SJSA1 (cell line): ENCODE measurements at places on chromosomes 7 and 10. TPM values are rescaled to one million over a fixed set of nuclear protein-coding genes. Genes with fewer than 3 reads are reported as not detected.

GRCh38 chr10:24701447-24701846, 22.2 kb downstream of the ARHGAP21 start:
- DNase-seq = no peak

DNA sequence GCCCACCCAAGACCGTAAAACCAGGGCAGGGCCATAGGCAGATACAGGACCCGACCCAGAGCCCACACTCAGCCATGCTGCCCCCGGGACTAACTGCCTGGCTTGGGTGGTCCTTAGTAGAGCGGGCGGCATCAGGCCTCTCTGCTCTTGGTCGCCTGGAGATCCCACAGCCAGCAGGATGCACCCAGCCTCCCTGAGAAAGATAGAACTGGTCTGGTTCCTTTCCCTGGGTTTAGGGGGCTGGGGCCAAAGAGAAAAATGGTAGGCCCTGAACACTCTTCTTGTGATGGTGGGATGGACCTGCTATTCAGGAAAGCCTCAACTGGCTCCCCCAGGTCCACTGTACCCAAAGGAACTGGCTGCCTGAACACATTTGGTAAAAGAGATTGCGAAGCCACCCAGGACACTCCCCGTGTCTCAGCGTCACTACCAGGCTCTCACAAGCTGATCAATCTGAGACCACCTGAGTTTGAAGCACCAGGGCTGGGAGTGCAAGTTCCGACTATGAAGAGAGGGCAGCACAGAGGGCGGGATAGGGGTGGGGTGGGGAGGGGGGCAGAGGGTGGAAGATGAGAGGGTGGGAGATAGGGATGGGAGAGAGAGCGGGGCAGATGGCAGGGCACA, 591.5 kb downstream of the DNAJB6 start:
- no peak for DNase-seq

DNA sequence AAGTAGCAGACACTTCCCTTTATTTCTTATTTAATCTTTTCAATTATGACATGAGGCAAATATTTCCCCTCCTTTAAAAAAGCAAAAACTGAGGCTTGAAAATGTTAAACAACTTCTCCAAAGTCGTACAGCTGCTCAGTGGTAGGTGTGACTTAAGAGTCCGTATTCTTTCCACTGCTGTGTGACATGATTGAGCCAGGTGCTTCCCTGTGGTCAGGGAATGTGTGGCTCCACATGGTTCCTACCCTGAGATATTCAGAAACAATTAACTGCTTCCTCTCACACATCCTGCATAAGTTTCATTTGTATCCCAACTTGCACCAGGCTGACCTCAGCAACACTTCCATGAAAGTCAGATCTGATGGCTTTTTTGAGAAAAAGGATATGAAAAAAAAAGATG, 13.6 kb downstream of the OPALIN start:
- DNase-seq = no peak

- DNase-seq = no peak
Observed at GRCh38 chr10:76302481-76302880, 871.1 kb downstream of the LRMDA start.

- DNase-seq = no peak
Observed at GRCh38 chr10:4767033-4767814, 58.8 kb upstream of the AKR1E2 start.

DNA sequence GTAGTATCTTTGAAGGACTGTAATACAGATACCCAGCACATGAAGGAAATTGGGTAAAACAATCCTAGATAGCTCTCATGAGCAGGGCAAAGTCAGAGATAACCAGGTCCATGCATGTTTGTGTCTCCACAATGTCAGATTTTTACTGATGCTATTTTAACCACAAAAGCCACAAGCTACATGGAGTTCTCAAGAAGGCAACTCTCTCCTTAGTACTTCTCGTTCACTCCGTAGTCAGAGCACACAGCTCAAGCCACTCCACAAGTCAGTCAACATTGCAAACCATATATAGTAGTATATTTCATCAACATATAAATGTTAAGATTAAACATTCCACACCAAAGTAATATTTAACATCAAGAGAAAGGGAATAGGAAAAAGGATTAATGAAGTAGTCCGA, 98.0 kb upstream of the PIK3CG start:
- peak; percentile 59 for DNase-seq

- peak; percentile 25 for DNase-seq
Observed at GRCh38 chr10:124171561-124171960, 78.2 kb upstream of the CHST15 start.

- no peak for DNase-seq
Observed at GRCh38 chr10:3785851-3786271, 852 bp upstream of the KLF6 start.

- DNase-seq = no peak
Observed at GRCh38 chr10:23139677-23140076, 44.3 kb downstream of the MSRB2 start.

DNA sequence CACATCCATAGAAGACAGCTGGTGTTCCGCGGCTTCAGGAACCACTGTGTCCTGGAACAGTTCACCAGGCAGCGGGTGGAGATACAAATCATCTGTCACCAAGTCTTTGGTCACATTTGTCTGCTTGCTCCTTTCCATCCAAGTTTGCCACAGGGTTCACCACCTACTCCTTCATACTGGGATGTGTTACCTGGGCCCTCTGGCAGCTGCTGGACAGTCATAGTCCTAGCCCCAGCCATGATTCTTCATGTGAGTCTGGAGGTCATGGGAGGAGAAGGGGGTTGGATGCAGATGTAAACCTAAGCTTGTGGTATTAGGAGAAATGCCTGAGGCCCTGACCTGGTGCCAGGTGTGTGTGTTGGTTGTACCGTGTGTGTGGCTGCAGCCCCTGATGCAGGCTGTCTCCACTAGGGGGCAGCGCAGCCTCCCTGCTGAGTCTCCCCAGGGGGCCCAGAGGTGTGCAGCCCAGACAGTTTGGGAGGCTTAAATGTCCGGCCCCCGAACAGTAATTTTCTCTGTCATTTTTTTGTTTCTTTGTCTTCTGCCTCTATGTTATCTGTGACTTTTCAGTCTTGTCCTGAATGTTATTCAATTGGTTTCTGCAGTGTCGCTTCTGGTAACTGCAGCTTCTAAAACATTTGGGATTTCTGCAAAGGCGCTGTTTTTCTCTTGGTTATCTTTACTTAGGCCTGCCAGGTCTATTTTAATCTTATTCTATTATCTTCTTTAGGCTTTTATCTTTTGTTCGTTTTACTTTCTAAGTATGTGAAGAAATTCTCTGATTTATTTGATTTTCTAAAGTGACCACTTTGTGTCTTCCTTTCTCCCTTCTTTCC, 14.8 kb downstream of the NPS start:
- DNase-seq = peak; percentile 5

- no peak for DNase-seq
Observed at GRCh38 chr10:3801558-3802192, 16.7 kb upstream of the KLF6 start.

DNA sequence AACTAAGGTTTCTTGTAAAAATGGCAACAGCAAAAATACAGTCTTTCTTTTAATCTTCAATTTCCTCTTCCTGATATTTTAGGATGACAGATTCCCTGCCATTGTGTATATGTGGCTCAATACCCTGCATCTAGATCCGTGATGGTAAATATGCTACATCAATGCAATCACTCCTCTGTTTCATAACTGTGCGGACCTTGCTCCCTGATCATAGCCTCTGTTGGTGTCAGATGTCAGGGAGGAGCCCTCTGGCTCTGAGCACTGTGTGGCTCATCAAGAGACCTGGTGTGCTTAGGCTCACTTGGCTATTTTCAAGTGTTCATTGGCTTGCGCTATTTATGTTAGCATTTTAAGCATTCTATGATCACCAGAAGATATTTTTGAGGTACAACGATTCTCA, 33.0 kb upstream of the AGR3 start:
- DNase-seq = no peak

DNA sequence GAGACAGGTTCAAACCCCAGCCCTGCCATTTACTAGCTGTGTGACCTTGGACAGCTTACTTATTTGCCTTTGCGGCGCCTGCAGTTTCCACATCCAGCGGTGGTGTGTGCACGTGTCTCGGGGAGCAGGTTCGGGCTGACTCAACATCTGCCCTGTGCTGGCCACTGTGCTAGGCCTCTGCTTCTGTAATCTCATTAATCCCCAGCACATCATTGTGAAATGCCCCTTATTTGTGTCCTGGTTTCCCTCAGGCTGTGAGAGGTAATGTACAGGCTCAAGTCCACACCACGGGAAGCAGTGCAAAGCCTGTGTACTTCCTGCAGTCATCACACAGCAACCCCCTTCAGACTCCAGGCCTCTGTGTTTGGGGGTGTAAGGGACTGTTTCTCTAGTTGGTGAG, 285.7 kb downstream of the RPS24 start:
- no peak for DNase-seq

- DNase-seq = no peak
Observed at GRCh38 chr10:24418532-24418931, 209.6 kb downstream of the KIAA1217 start.

DNA sequence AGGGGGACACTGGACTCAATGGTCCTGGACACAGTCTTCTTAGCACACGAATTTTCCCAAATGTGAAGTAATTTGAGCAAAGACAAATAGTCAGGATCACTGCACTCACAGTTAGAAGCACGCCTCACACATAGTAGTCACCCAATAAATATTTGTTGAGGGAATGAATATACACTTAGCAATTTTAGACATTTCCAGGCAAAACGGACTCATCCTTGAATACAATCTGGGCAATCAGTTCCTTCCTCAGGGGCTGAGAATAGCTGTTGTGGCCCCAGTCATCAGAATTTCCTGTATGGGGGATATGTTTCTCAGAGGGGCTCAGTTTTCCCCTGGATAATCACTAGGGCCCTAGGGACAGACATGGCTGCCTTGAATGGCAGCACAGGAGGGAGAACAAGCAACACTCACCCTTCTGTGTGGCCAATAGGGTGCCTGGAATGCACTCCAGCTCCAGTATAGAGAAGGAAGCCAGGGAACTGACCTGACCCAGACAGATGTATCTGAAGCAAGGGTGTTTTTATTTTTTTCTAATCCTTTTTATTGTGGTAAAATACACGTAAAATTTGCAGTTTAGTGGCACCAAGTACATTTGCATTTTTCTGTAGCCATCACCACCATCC, 282.7 kb upstream of the ZNF32 start:
- peak; percentile 72 for DNase-seq

GRCh38 chr10:132270721-132271457, 36.9 kb downstream of the STK32C start:
- no peak for DNase-seq

DNA sequence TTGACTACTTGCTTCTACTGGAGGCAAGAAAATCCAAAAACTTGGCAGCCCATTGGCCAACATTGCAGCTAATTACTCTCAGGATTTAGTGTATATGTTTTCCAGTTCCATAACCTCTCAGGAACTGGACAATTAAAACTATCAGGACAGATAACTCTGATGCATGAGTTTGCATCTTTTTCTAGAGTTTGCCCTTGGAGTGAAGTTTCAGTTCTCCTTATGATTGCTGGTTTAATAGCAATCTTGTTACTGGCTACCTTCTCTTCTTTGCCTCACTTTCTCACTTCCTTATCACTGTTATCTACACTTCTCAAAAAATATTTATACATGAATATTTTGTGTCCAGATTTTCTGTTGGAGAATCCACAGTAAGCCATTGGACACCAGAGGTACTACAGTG, 735.9 kb downstream of the PCDH15 start:
- no peak for DNase-seq

FGL2 gene
- total RNA-seq = 0.11 TPM in 1 of 2 replicates, not detected in the other

OGDH gene
- total RNA-seq = 38.4 and 51.3 TPM in 2 replicates

PLCE1 gene
- 3.7 and 8.1 TPM in 2 replicates for total RNA-seq

CDNF gene
- 0.29 and 0.38 TPM in 2 replicates for total RNA-seq

ARF5 gene
- 154 and 169 TPM in 2 replicates for total RNA-seq

SERPINE1 gene
- total RNA-seq = 21.8 and 25.6 TPM in 2 replicates

FERD3L gene
- total RNA-seq = not detected in 2 replicates
